Lung microvascular endothelial cell (primary cell): ENCODE measurements at places on chromosomes 3 and 15. TPM values are rescaled to one million over a fixed set of nuclear protein-coding genes. Genes with fewer than 3 reads are reported as not detected.
A peak's percentile ranks its signal among the peaks of the same experiment; 100 is the strongest.

DNA sequence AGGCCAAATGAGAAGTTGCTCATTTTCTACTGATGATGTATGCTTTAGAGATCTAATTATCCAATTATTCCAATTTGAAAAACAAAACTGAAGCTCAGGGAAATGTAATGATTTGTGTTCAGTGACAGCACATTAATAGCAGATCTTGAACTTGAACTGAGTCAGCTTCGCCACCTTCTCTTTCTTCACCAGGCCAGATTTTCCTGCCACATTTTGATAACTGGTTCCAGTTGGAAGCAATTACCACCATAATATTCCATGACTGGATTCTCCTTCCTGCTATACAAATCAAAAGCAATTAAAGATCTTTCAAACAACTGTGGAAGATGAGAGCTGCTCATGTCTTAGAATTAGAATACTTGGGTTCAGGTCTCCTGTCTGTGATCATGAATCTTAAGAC is 334.1 kb downstream of the RBMS3 start:
- DNase-seq: no peak

Gene ADCY5
- total RNA-seq: under 0.01 and 1.4 TPM in 2 replicates

DNA sequence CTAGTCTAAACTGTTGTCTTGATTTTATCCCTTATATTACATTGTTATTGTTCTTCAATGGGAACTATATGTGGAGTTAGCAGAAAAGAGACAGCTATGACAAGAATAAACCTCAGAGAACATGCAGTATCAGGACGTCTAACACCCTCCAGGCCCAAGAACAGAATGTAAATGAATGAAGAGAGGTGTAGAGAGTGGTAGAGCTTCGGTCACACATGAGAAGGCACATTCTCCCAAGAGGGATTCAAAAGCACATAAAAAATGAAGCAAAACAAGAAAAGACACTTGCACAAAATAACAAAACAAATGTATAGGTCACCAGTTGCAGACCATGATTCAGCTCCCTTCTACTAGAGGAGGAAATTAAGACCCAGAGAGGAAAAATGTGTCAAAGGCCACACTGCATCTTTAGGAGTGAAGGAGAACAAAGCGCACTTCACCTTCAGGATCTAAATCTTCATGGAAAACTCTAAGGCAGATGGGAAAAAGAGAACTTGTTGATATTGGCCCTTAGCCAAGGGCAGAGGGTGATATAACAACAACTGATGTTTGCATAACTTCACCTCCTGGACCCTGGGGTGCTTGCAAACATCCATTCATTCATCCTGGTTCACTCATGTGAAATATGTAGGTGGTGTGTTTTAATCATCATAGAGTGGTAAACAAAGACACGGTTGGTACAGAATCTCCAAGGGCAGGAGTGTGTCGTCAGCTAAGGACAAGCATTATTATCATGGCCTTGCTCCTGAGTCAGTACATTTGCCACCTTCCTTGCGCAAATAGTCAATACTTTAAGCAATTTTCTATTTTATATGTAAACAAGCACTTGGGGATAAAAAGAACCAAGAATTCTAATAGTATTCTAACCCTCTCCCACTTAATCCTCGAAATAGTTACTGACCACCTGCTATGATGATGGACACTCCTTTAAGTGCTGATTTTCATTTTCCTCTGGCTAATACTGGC is 8.8 kb downstream of the NEK10 start:
- DNase-seq: peak; percentile 91

- no peak for DNase-seq
These were observed 109.2 kb downstream of the EPHB1 start for GRCh38 chr3:134904241-134904771.

DNA sequence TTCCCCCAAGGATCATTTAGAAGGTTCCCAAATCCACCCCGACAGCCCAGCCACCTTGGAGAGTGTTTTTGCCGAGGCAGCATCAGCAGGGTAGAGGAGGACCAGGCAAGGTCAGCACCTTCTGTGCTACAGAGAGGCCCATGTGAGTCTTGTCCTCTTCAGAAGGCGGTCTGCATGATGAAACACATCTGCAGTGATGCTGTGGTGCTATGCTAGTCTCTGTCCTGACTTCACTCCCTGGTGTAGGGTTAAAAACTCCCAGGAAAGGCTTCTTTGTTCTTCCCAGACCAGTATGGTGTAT is 87.9 kb downstream of the ITPR1 start:
- no peak for DNase-seq

DNA sequence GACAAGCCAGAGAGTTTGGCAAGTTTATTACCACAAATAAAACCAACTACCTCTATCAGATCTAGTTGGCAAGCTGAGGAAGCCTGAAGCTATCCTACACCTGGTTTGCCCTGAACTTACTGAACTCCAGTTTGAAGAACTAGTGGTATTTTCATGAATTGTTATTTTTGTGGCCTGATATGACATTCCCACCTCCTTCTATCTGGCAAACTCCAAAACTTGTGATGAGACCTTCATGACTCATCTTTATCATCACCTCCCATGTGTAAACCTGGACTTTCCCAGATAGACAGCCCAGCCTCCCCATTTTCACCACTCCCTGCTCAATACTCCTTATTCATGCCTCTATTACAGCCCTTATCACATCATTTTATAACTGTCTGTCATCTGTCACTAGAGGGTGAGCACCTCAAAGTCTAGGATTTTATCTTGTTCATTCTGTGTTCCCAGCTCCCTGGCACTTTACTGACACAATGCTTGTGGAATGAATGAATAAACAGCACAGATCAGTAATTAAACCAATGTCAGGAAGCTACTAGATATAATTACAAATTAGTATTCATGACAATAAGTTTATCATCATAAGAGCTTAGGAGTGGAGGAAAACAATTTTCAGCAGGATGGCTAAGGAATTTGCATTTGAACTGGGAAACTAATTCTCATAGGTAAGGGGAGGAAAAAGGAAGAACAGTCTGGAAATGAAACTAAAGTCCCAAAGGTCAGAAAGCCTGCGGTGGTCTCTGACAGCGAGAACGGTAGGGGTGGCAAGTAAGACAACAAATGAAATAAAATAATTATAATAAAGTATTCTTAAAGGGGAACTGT is 13.2 kb upstream of the TRANK1 start:
- peak; percentile 28 for DNase-seq

DNA sequence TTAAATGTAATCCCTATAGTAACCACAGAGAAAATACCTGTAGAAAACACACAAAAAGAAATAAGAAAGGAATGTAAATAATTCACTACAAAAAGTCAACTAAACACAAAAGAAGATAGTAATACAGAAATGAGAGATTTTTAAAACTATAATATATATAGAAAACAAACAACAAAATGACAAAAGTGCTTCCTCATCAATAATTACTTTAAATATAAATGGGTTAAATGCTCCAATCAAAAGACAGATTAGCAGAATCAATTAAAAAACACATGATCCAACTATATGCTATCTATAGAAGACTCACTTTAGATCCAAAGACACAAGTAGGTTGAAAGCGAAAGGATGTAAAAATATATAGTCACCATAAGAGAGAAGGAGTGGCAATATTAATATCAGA is 45.8 kb downstream of the FRMD5 start:
- DNase-seq: no peak

GRCh38 chr15:31403096-31403495 is 76.5 kb downstream of the KLF13 start:
- no peak for DNase-seq

- no peak for DNase-seq
These were observed 357.4 kb downstream of the ERC2 start for GRCh38 chr3:56110886-56111285.

Gene THAP10
- total RNA-seq: 0.60 and 0.87 TPM in 2 replicates

GRCh38 chr3:73729969-73730440 is 105.3 kb upstream of the PDZRN3 start:
- no peak for DNase-seq

DNA sequence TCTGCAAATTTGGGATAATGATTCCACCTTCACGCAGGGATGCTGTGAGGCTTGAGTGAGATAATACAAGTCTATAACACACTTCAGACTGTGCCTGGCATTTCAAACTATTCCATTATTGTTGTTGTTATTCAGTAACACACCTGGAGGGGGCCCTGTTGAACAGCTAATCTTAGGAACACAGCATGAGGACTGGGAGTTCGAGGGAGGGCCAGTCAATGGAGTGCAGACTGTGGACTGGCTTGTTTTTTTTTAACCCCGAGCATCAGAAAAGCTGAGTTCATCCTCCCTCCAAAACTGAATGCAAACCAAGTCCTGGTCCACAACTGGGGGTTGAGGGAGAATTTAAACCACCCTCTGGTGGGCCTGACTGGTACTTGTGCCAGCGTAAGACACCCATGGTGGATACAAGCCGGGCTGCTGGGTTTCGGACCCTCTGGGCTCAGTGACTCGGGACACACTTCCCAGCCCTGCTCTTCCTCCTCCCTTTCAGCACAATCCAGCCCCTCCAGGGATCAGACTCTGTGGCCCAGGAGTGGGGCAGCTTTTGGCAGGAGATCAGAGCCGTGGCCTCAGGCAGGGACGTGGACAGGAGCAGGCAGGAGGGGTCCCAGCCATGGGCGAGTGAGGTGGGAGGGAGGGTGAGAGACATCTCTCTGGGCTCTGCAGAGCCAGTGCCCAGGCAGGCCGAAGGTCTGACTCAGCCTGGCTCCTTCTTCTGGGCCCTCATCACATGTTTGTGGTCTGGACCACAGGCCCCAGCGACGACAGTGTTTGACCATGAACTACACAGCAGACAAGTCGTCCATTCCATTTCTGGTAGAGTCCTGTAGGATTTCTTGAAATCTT is 36.3 kb upstream of the MEX3B start:
- peak; percentile 6 for DNase-seq

DNA sequence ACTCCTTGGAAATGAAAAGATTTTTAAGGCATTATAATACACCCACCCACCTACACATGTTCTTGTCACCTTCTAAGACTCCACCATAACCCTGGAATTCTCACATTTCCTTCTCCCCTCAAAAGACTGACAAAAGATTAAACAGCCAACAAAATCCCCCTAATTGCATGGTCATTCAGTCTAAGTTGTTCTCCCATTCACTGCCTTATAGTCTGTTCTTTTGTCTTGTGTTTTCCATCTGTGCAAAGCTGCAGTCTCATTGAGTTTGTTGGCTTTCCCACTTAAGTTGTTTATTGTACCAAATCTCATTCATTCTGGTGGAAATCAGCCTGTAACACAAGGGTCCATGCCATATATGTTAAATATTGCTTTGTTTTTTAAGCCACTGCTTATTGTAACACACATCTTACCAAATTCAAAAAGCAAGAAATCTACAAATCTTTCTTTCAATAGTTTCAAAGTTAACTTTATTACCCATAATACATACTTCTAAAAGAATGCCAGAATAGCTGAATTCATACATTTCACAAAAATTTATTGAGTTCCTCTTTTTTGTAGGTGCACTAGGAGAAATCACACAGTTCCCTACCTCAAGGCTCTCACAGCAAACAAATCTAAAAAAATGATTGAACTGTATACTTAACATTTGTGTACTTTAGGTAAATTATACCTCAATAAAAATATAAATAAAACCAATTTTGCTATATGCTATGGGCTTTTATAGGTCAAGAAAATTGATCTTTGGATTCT is 2.4 kb upstream of the RCN2 start:
- no peak for DNase-seq

Gene APEH
- 88.3 and 92.1 TPM in 2 replicates for total RNA-seq

DNA sequence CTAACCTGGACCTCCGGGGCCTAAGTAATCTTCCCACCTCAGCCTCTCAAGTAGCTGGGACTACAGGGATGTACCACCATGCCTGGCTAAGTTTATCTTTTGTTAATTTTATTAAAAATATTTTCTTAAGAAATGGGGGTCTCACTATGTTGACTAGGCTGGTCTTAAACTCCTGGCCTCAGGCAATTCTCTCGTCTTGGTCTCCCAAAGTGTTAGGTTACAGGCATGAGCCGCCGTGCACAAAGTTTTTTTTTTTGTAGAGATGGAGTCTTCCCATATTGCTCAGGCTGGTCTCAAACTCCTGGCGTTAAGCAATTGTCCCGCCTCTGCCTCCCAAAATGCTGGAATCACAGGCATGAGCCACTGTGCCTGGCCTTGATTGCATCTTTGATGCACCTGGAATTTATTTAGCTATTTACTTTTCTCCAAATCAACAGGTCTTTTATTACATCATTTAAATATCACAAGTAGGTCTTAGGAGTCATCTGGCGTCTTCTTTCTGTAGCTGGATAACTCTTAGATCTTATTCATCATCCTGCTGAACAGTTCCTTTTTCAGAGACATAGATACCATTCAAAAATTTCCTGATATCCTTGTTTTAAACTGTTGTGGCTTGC is 7.8 kb upstream of the MAP2K1 start:
- DNase-seq: no peak

- peak; percentile 94 for DNase-seq
These were observed 365.3 kb upstream of the KCNMB2 start for GRCh38 chr3:178170698-178171535.

- DNase-seq: peak; percentile 44
These were observed 1.4 kb downstream of the FYTTD1 start for GRCh38 chr3:197750858-197751737.

Gene CCRL2
- total RNA-seq: 0.40 and 2.6 TPM in 2 replicates

Gene ISLR
- not detected in 2 replicates for total RNA-seq

- DNase-seq: no peak
These were observed 111.2 kb downstream of the XXYLT1 start for GRCh38 chr3:195159814-195160165.

Gene TGM5
- total RNA-seq: not detected in 2 replicates

DNA sequence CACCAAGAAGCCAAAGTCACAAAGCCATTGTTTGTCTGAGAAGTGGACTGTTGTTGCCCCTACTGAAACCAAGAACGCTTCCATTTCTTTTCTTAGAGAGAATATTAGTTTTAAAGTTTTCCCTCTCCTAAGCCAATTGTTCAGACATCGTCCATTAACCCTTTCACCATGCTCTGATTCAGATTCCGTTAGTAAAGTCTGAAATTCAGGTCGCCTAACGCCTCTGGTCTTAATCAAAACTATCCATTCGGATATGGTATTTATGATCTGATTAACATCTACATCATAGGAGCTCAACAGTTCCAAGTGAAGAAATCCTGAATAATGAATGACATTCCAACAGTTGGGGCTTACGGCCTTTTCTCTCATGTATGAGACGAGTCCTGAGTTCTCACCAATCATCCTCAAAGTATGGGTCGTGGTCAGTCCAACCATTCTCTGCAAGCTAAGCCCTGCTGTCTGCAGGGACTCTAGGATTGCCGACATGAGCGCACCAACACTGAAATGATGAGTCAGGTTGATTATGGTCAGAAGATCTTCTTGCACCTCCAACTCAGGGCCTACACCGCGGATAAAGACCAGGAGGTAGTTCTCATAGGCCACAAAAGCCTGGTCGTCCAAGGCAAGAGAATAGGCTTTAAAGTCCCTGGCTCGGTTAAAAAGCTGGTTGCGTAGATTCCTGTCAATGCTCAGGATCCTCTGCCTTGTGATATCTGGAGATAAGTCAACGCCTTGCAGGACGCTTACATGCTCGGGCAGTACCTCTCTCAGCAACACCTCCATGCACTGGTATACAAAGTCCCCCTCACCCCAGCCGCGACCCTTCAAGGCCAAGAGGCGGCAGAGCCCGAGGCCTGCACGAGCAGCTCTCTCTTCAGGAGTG is 767 bp downstream of the EPM2AIP1 start:
- peak; percentile 65 for DNase-seq

DNA sequence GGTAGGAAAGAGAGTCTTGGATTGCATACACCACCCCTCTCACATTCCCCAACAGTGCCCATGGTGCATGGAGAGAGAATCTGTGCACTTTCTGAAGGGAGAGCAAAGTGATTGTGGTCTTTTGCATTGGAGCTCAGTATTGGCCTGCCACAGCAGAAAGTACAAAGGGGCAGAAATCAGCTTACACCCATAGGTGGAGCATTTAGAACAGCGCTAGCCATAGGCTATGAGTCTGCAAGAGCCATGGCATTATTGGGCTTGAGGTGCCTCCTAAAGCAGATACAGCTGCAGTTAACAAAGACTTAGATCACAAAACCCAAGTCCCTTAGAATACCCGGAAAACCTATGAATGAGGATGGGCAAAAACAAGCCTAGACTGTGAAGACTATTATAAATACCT is 21.8 kb downstream of the SI start:
- DNase-seq: no peak
